ENCODE measurements at places on chromosomes 1 and 21. TPM values are rescaled to one million over a fixed set of nuclear protein-coding genes. Genes with fewer than 3 reads are reported as not detected.

DNA sequence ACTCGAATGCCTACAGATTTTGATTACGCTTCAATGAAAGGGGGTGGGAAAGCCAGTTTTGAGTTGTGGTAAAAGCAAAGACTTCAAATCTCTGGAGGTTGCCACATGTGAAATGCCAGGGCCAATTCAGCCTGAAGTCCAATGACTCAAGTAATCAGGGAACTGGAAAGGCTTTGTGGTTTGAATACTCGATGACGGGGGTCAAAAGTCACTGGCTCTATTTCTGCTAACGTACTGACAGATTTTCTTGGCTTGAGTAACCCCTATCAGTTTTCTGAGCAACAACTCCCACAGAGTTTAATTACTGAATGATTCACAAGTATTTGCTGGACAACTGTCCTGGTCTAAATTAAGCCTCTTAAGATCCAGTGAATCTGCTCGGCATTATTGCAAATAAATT lies 152.2 kb downstream of the SIPA1L2 start:
- DNase-seq, result peak; percentile 94

- DNase-seq, result no peak
Observed at GRCh38 chr1:52913537-52913936, 8.0 kb downstream of the ECHDC2 start.

PLEKHA6 gene
- total RNA-seq, result 2.1 TPM

KRTAP20-3 gene
- not detected for total RNA-seq

ANGPTL3 gene
- total RNA-seq, result not detected

DNA sequence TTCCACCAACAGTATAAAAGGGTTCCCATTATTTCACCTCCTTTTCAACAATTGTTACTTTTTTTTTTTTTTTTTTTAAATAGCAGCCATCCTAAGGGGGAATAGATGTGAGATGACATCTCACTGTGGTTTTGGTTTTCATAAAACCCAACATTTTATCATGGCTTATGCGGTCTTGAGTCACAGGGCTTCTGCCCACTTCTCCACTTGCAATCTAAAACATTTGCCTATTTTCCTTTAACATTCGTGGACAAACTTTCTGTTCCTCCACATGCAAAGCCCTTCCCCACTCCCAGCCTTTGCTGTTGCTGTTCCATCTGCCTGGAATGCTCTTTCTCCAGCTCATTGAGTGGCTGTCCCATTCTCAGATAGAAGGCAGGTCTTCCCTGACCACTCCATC lies 239.7 kb upstream of the KCNK2 start:
- DNase-seq, result no peak

GRCh38 chr21:14554948-14555347 lies 8.8 kb upstream of the SAMSN1 start:
- peak; percentile 35 for DNase-seq
